ENCODE measurements at places on chromosomes 1 and 21. TPM values are rescaled to one million over a fixed set of nuclear protein-coding genes. Genes with fewer than 3 reads are reported as not detected.

GRCh38 chr1:202151045-202151444, 6.5 kb upstream of the ARL8A start:
- no peak overlapping the region for H3K27ac ChIP-seq
- H3K36me3 ChIP-seq, result no peaks in the 10 kb centered on the region
- no peak for DNase-seq
- no peaks in the 10 kb centered on the region for H3K4me1 ChIP-seq
- H3K4me3 ChIP-seq, result no peak overlapping the region

- DNase-seq, result no peak
- H3K27me3 ChIP-seq, result no peaks in the 10 kb centered on the region
- no peaks in the 10 kb centered on the region for H3K4me1 ChIP-seq
- no peak overlapping the region for H3K4me3 ChIP-seq
These were observed 37.9 kb downstream of the RAB3B start for GRCh38 chr1:51952638-51953037.

DNA sequence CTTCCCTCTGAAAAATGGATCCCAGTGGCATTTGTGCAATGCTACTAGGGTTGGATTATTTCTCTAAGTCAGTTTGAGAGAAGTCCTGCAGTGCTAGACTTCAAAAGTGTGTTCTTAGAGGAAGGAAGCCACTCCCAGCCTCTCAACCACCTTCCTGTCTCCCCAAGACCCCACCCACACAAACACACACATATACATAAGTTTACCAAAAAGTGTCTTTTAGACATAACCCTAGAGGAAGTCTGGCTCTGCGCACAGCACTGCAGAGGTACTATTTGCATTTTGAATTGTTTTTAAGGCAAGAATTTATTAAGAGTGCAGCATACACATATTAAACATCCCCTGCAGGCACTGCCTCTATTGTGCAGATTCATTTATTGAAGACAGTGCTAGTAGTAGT, 127.3 kb downstream of the HHIPL2 start:
- no peaks in the 10 kb centered on the region for H3K4me1 ChIP-seq
- H3K36me3 ChIP-seq, result no peaks in the 10 kb centered on the region
- peaks cover 46% of the 10 kb centered on the region for H3K27me3 ChIP-seq
- no peak overlapping the region for H3K4me3 ChIP-seq
- no peak overlapping the region for H3K27ac ChIP-seq

DNA sequence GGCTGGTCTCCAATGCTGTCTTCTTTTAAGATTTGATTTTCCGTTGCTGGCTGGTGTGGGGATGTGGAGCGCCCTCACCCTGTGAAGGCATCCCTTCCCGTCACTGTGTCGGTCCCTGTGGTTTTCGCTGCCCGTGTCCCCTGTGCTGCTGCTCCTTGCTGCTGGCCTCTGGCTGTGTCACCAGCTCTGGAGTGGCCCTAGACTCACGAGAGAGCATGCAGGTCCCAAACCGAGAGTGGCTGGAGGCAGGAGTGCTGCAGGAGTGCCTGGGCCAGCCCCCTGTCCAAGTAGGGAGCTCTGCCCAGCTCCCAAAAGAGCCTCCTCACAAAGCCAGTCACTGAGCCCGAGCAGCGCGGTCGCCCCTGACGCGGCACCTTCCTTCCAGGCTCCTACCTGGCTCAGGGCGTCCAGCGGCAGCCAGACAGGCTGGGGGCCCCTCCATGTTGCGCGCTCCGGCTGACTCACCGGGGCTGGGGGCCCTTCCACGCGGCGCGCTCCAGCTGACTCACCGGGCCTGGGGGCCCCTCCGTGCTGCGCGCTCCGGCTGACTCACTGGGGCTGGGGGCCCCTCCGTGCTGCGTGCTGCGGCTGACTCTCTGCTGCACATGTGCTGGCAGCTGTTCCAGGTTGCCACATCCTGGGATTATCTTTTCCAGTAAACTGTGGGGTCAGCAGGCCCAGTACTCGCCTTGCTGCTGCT, 106.7 kb upstream of the COL6A1 start:
- DNase-seq, result peak; percentile 76

GRCh38 chr1:161499099-161500039, 5.9 kb upstream of the FCGR2A start:
- peaks cover 20% of the 10 kb centered on the region for H3K27me3 ChIP-seq
- no peaks in the 10 kb centered on the region for H3K4me1 ChIP-seq
- no peak overlapping the region for H3K4me3 ChIP-seq
- no peak overlapping the region for H3K27ac ChIP-seq

- no peaks in the 10 kb centered on the region for H3K4me1 ChIP-seq
- H3K4me3 ChIP-seq, result no peak overlapping the region
- no peaks in the 10 kb centered on the region for H3K36me3 ChIP-seq
- H3K27me3 ChIP-seq, result peaks cover 69% of the 10 kb centered on the region
- no peak overlapping the region for H3K27ac ChIP-seq
These were observed 64.1 kb upstream of the SCAF4 start for GRCh38 chr21:31795992-31796391.

DNA sequence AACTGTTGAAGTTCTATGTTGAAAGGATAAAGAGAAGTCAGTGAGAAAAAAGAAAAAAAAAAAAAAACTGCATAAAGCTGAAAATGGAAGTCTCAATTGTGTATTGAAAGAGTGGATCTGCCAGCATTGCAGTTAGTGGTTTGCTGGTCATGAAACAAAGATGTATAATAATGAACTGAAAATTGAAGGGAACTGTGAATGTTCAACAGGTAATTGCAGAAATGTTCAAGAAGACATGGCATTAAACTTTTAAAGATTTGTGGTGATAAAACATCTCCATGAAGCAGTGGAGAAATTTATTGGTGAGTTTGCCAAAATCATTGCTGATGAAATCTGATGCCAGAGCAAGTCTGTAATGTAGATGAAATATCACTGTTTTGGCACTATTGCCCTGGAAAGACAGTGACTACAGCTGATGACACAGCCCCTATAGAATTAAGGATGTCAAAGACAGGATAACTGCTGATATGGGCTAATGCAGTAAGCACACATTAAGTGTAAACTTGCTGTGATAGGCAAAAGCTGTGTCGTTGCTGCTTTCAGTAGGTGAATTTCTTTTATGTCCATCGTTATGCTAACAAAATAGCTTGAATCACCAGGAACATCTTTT, 71.0 kb downstream of the RD3 start:
- no peak for DNase-seq
- no peaks in the 10 kb centered on the region for H3K27me3 ChIP-seq
- H3K4me1 ChIP-seq, result peaks cover 9% of the 10 kb centered on the region
- no peaks in the 10 kb centered on the region for H3K36me3 ChIP-seq
- H3K27ac ChIP-seq, result no peak overlapping the region
- H3K4me3 ChIP-seq, result no peak overlapping the region

Gene CADM3
- not detected for total RNA-seq

Gene ZYG11B
- total RNA-seq, result 23.4 TPM

Gene GLIS1
- 2.6 TPM for total RNA-seq

DNA sequence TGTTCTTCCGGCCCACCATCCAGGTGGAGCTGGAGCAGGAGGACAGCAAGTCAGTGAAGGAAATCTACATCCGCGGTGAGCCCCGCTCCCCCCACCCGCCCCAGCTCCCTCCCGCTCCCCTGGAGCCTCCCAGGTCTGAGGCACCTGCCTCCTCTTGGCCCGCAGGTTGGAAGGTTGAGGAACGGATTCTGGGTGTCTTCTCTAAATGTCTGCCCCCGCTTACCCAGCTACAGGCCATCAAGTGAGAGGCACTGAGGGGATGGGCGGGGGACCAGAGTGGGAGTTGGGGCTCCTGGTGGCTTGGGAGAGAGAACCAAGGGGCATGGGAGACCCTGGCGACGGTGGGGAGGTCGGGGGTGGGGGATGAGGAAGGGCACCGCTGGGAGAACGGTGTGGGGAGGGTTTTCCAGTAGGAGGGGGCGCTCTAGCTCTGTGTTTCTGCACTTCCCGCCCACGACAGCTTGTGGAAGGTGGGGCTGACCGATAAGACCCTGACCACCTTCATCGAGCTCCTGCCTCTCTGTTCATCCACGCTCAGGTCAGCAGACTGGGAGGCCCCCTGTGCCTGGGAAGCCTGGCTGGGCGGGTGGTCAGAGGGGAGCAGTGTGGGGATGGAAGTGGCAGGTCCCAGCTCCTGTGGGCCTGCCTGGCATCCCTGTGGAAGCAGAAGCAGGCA, 4.2 kb downstream of the LRRC71 start:
- no peaks in the 10 kb centered on the region for H3K27me3 ChIP-seq
- H3K4me3 ChIP-seq, result no peak overlapping the region
- no peaks in the 10 kb centered on the region for H3K36me3 ChIP-seq

GRCh38 chr1:177023249-177023648, 141.3 kb downstream of the ASTN1 start:
- no peaks in the 10 kb centered on the region for H3K27me3 ChIP-seq
- no peak overlapping the region for H3K4me3 ChIP-seq
- no peak overlapping the region for H3K27ac ChIP-seq
- no peak for DNase-seq
- H3K4me1 ChIP-seq, result no peaks in the 10 kb centered on the region

DNA sequence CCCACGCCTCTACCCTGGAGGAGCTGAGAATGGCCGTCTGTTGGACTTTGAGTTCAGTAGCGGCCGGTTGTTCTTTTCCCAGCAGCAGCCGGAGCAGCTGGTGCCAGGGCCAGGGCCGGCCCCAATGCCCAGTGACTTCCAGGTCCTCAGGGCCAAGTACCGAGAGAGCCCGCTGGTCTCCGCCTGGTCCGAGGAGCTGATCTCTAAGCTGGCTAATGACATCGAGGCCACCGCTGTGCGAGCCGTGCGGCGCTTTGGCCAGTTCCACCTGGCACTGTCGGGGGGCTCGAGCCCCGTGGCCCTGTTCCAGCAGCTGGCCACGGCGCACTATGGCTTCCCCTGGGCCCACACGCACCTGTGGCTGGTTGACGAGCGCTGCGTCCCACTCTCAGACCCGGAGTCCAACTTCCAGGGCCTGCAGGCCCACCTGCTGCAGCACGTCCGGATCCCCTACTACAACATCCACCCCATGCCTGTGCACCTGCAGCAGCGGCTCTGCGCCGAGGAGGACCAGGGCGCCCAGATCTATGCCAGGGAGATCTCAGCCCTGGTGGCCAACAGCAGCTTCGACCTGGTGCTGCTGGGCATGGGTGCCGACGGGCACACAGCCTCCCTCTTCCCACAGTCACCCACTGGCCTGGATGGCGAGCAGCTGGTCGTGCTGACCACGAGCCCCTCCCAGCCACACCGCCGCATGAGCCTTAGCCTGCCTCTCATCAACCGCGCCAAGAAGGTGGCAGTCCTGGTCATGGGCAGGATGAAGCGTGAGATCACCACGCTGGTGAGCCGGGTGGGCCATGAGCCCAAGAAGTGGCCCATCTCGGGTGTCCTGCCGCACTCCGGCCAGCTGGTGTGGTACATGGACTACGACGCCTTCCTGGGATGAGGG, 28.5 kb upstream of the SPSB1 start:
- DNase-seq, result no peak
- H3K4me1 ChIP-seq, result peaks cover 7% of the 10 kb centered on the region
- no peak overlapping the region for H3K27ac ChIP-seq

Gene IGFN1
- total RNA-seq, result 0.63 TPM

DNA sequence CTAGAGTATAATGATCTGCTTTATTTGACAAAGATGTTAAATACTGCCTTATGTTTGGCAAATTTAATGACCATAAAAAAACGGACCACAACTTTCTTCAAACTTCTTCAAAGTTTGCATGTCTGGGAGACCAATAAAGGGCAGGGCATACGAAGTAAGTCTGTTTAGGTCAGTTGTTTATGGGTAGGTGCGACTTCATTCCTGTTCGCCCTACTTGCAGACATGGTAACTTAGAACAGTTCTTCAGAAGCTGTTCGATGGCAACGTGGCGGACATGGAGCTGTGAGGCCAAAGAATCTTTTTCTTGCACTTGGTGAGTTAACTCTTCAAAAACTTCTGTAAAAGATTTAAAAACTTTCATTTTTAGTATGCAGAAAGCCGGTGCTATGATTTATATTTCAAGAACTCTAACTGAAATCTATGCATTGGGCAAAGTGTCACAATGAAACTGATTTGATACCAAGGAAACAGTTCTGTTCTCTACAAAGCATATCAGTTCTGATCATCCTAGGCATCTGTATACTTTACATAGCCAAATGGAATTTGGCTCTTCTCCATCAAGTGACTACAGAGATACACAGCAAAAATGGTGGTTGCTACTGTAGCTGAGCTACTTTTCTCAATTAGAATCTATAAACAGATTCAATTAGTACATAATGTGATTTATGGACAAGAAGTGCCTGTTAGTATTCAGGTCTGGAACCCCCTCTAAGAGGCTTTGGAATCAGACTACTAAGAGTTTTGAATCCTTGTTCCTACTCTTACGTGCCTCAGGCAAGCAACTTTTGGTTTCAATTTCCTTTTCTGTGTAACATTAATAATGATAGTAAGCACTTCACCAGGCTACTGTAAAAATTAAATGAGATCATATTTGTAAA, 25.7 kb downstream of the C21orf91 start:
- H3K4me3 ChIP-seq, result no peak overlapping the region
- no peaks in the 10 kb centered on the region for H3K27me3 ChIP-seq
- H3K4me1 ChIP-seq, result 0 out of 2 replicates have a peak, but pooled peaks cover 6% of the 10 kb centered on the region
- H3K27ac ChIP-seq, result no peak overlapping the region
- DNase-seq, result no peak
- H3K36me3 ChIP-seq, result peaks cover 21% of the 10 kb centered on the region

- peaks cover 17% of the 10 kb centered on the region for H3K27me3 ChIP-seq
- no peaks in the 10 kb centered on the region for H3K36me3 ChIP-seq
- H3K4me3 ChIP-seq, result no peak overlapping the region
- no peak overlapping the region for H3K27ac ChIP-seq
- H3K4me1 ChIP-seq, result no peaks in the 10 kb centered on the region
These were observed 24.9 kb downstream of the KCNN3 start for GRCh38 chr1:154845174-154845573.

Gene SLC25A34
- 2.6 TPM for total RNA-seq

GRCh38 chr1:222057162-222057561, 315.3 kb upstream of the DUSP10 start:
- H3K36me3 ChIP-seq, result no peaks in the 10 kb centered on the region
- H3K27me3 ChIP-seq, result 0 out of 2 replicates have a peak, but pooled peaks cover 8% of the 10 kb centered on the region
- H3K27ac ChIP-seq, result no peak overlapping the region
- H3K4me1 ChIP-seq, result no peaks in the 10 kb centered on the region

Measured in PC-3 (cell line).